Neuronal stem cell (in vitro differentiated cells): ENCODE measurements at places on chromosomes 2 and 18.

DNA sequence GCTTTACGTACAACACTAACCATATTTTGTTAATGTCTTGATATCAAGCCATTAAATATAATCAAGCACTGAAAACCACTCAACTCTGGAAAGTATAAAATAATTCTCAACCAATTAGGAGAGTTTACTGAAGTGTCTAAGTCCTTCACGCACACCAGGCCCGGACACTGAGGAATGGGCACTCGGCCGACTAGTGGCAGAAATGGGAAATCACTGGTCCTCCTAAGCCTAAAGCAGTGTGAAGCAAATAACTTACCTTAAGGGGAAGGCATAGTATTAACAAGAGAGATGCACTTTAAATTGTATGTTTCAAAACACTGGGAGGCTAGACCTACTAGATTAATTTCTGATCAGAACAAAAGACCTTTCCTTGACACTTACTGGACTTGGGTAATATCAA lies 45.7 kb downstream of the FAM210A start:
- no peak for DNase-seq

- DNase-seq: no peak
These were observed 29.6 kb upstream of the PXDN start for GRCh38 chr2:1773883-1774282.

DNA sequence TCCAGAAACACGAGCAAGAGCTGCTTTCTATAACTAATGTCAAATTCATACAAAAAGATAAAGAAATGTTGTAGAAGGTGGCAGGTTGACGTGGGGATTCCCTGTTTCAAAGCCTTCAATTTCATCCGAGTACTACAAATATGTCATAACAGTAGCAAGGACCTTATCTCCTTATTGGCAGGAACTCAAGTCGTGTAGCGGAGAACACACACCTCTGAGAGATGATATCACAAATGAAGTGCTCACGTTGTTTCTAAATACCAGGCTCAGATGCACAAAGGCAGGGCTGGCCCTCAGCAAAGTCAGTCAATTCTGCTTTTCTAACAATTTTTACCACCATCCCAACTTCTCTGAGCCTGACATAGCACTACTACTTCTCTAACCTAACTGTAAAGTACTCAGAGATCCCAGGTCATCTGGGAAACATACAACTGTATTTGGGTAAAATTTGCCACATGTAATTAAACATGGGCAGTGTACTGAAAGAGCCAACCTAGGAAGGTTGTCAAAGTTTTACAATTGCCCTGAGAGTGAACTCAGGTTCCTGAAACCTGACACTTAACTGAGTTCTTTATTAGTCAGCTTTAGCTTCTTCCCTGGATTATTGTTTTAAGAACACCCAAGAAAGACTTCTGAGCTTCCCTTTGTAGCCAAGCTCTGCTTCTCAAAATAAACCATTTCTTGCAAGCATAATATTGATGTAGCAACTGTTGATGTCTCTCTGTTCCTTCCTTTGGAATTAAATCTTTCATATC lies 813.7 kb upstream of the ACVR2A start:
- DNase-seq: no peak

DNA sequence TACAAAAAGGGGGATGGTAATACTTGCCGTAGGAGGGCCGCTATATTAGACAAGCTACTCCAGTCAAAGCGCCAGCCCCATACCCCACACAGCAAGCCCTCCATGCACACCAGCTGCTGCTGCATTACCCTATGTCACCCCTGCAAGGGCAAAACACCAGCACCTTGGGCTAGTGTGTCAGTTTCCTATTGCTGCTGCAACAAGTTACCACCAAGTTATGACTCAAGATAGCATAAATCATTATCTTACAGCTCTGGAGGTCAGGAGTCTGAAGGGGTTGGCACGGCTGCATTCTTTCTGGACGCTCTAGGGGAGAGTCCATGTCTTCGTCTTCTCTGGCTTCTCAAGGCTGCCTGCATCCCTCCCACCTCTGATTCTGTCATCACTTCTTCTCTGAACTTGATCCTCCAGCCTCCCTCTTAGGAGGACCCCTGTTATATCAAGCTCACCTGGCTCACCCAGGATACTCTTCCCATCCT lies 88.6 kb upstream of the ACAA2 start:
- DNase-seq: no peak

GRCh38 chr18:6757931-6758330 lies 28.4 kb downstream of the ARHGAP28 start:
- no peak for DNase-seq

GRCh38 chr2:169727065-169727464 lies 6.6 kb upstream of the KLHL23 start:
- no peak for DNase-seq

GRCh38 chr2:119252186-119253113 lies 28.8 kb downstream of the STEAP3 start:
- no peak for DNase-seq

DNA sequence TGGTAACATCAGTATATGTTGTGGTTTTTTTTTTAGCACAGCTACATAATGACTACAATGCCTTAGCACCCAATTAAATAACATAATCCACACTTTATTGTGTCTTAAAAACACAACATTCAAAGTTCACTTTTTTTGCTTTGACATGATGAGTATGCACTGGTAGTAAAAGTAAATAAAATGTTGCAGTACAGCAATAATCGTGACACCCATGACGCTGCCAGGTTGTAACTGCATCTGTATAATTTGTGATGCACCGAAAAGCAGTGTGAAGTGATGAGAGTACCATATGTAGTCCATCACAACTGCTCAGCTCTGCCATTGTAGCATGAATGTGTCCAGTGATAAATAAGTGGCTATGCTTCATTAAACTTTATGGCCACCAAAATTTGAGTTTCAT lies 15.7 kb downstream of the PPP1CB start:
- no peak for DNase-seq

GRCh38 chr2:217707131-217707611 lies 295.6 kb downstream of the TNS1 start:
- no peak for DNase-seq

- DNase-seq: no peak
These were observed 565.5 kb upstream of the CHAC2 start for GRCh38 chr2:53202063-53202462.

DNA sequence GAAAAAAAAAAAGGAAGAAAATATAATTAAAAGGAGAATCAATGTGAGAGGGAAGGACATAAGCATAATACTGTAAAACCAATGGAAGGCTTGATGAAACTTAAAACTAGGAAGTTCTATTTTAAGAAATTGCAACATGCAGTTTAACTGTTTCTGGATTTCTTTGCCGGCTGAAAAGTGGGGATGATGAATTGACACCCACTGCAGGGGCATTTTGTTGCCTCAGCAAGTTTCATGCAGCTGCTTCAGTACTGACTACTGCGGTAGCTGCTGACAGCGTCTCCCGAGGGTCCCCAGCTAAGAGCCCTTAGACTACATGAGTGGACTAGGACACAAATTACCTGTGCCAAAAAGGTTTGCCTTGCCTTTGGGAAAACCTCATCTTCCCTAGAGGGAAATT lies 69.2 kb downstream of the B3GNT2 start:
- no peak for DNase-seq

DNA sequence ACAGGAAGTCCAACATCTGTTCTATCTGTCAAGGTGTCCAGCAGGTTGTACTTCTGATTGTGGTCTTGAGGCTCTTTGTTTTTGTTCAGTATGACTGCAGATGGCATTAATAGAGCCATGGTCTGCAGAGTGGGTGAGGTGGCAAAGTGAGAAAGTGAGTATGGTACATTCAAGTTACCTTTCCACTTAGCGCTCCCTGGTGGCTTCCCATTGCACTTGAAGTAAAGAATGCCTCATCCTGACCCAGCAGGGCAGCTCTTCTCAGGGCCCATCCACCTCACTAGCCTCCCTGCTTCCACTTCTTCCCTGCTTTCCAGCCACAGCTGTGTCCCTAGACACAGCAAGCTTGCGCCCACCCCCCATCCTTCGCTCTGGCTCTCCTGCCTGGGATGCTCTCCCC lies 148.0 kb upstream of the ALPP start:
- peak; percentile 15 for DNase-seq
